CD4-positive, CD25-positive, alpha-beta regulatory T cell (primary cell): ENCODE measurements at places on chromosomes 1 and 21. TPM values are rescaled to one million over a fixed set of nuclear protein-coding genes. Genes with fewer than 3 reads are reported as not detected.

The NEGR1 gene
- not detected for polyA plus RNA-seq

The KLHDC7A gene
- not detected for polyA plus RNA-seq

The AKIRIN1 gene
- 107 TPM for polyA plus RNA-seq

The OR4F16 gene
- not detected for polyA plus RNA-seq

The TCHHL1 gene
- not detected for polyA plus RNA-seq

GRCh38 chr1:17097147-17097546, 22.1 kb downstream of the PADI2 start:
- no peak for DNase-seq

- no peak for DNase-seq
Measured at GRCh38 chr21:44353191-44353970, at the start of gene TRPM2. TSS of gene TRPM2 (plus strand) at chr21:44353621. CDS start at chr21:44353701, 80 bp downstream.

DNA sequence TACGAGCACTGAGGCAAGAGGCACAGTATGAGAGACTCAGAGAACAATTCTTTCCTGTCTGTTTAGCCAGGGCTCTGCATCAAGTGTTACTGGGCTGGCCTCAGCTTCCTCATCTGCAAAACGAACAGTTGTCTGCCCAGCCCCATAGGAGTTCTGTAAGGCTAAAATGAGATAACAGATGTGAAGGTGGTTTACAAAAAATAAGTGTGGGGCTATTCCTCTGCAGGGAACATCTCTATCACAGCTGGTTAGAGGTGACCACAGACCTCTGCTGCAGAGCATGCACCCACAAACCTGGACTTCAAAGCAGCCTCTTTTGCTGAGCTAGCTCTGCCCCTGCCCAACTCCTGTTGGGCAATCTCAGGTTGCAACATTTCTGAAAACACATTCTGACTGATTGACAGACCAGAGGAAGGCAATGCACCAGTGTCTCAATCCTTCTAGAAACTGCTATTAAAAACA, 10.5 kb upstream of the OLIG1 start:
- DNase-seq: no peak

GRCh38 chr1:117662667-117663066, 56.8 kb downstream of the TENT5C start:
- DNase-seq: no peak

- DNase-seq: no peak
Measured at GRCh38 chr1:20711285-20712214, 6.3 kb downstream of the KIF17 start.

GRCh38 chr21:40402884-40403582, 443.9 kb downstream of the DSCAM start:
- no peak for DNase-seq

DNA sequence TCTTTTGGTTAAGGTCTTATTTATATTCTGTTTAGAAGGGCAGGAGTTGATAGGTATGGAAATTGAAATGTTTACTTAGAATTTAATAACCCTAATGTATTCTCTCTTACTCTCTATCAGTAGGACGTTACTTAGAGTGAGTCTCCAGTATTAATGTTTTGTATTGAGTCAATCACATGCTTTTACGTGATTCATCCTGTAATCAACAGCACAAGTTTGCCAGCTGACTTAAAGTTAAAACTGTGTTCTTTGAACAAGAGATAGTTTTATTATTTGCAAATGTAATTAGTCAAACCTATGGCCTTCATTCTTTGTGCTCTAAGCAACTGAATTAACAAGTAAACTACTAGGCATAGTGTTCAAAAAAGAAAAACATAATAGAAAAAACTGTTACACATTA, 57.3 kb downstream of the PKN2 start:
- DNase-seq: no peak

GRCh38 chr1:222709700-222710153, 2.6 kb downstream of the AIDA start:
- no peak for DNase-seq

- DNase-seq: no peak
Measured at GRCh38 chr1:38858833-38859560, 575 bp downstream of the RRAGC start.

GRCh38 chr1:94332952-94333351, 85.2 kb upstream of the ABCD3 start:
- no peak for DNase-seq

GRCh38 chr1:215376544-215377264, 190.4 kb upstream of the KCTD3 start:
- no peak for DNase-seq

GRCh38 chr21:41630249-41630648, 122.3 kb upstream of the TMPRSS2 start:
- no peak for DNase-seq

GRCh38 chr1:224317383-224318045, 12.5 kb downstream of the NVL start:
- DNase-seq: no peak

GRCh38 chr1:202531472-202531811, 178.8 kb downstream of the SYT2 start:
- DNase-seq: no peak

DNA sequence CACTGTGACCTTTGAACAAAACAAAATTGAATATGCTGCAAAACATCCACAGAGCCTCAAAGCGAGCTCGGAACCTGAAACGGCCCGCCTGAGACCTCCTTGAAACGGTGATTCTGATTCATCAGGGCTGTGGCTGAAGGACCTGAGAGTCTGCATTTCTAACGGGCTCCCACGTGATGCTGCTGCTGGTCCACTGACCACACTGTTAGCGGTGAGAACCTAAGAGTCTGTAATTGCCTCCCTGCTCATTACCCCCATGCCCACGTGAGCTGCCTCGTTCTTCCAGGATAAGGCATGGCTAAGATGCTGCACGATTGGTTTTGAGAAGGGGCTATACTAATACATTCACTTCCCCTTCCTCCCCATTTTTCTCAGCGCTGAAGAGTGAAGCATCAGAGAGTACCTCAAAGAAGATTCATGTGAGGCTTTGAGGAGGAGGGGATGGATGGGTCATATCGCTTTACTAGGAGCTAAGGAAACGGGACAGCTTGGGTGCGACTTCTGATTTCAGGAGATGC, 9.7 kb downstream of the TLR5 start:
- DNase-seq: no peak
